Mucosa of descending colon (tissue), 3 donors: ENCODE measurements at places on chromosomes 6 and 20. TPM values are rescaled to one million over a fixed set of nuclear protein-coding genes. Genes with fewer than 3 reads are reported as not detected.

The LY6G5B gene
- total RNA-seq: 17.2 TPM

The PRICKLE4 gene
- 6.1 TPM for total RNA-seq

GRCh38 chr6:99446076-99446475 lies 21.0 kb upstream of the PNISR start:
- no peak for DNase-seq

DNA sequence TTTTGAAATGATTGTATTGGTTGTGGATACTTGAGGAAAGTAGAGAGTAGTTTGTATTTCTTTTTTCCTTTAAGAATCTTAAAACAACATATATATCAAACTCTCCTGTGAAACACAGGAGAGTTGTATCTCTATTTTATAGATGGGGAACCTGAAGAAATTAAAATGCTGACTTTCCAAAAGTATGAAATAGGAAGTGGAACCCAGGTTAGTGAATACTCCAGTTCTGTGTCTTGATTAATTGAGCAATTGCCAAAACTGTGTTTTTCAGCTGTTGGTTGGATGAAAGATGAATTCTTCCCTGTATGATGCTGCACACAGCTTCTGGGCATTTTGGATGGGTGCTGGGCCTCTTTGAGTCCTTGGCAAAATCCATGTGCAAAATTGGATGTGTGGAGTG lies 86.3 kb downstream of the ARID1B start:
- no peak for DNase-seq

- no peak for DNase-seq
These were observed 180.3 kb downstream of the THBS2 start for GRCh38 chr6:169073311-169073710.

DNA sequence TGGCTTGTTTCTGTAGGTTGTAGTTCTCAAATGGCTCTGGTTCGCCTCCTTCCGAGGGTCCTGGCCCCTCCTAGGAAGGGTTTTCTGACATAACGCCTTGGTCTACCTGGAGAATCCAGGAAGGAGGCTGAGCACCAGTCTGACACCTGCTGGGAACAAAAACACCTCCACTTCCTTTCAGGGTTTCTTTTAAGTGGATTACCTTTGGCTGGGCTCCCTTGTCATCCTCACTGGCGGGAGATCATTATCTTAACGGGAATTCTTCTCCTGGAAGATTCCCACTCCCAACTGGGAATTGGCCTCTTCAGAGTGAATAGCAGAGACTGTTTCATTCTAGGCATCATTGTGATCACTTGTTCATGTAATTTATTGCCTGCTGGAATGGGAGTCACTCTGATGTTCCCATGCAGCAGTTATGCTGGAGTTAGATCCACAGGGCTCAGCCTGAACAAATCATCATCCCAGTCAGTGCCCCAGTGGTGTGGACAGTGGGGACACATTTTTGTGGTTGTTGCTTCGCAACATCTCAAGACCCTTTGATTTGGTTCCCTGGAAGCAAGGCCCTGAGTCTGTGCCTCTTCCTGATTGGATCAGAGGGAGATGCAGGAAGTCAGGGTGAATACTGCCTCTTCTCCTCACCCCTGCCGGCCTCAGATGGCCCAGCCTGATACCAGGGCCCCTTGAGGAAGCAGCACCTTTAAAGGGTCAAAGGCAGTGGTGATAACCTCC lies 49.1 kb downstream of the LYRM2 start:
- DNase-seq: no peak
